ENCODE measurements at places on chromosomes 5 and 9.

GRCh38 chr5:153900703-153901395 lies 137.9 kb downstream of the FAM114A2 start:
- DNase-seq: no peak

DNA sequence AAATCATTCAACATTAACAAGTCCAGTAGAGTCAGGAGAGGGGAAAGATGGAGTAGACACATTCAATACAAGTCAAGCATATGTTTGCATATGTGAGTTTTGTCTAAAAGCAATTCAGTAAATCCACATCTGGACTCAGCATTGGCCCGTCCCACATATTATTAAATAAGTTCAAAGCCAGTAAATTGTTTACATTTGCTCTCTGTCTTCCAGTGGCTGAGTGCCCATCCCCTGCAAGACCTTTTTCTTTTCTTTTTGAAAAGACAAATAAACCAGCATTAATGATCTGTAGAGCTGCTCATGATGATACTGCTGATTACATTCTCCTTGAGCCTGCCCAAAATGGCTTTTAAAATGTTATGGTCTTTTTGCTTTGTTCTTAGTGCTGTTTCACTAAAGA lies 71.1 kb downstream of the TNC start:
- DNase-seq: no peak

DNA sequence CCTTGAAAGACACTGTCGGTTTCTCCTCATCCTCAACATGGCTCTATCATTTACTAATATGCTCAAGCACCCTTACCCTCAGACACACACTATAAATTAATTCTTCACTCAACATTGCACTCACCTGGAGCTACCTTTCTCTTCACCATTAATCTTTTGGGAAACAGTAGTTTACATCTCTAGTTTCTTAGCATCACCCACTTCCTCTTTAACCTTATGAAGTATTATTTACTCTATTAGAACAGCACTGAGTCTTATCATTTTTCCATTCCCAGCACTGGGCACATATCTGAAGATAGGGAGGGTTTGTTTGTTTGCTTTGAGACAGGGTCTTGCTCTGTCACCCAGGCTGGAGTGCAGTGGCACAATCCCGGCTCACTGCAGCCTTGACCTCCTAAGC lies 213.5 kb downstream of the SMARCA2 start:
- DNase-seq: no peak

- no peak for DNase-seq
Measured at GRCh38 chr9:123725389-123725788, 204.5 kb downstream of the DENND1A start.

- no peak for DNase-seq
Measured at GRCh38 chr9:79977510-79978197, 405.9 kb downstream of the TLE4 start.

GRCh38 chr9:92980085-92980745 lies 32.9 kb downstream of the FGD3 start:
- peak; percentile 35 for DNase-seq

DNA sequence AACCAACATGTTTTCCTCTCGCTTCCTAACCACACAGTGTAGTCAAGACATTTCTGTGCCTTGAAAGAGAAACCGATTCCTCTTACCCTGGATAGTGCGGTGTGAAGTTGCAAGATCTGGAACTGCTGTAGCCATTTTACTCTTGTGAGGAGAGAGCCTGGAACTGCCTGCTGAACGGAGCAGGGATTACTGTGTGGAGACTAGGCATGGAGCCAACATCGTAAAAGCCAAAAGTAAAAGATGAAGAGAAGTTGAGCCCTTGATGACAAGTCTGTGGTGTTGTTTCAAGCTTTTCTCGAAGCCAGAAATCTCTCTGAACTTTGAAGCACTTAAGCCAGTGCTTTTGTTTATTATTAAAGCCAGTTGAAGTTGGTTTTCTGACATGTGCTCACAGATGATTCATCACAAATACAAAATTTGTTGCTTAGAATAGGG lies 110.1 kb upstream of the GRIN3A start:
- DNase-seq: peak; percentile 55

GRCh38 chr5:172911976-172912375 lies 47.2 kb upstream of the RPL26L1 start:
- no peak for DNase-seq

GRCh38 chr5:58491216-58491892 lies at the start of gene GAPT:
TSS of gene GAPT (plus strand) at chr5:58491435. CDS start at chr5:58494537, 3,102 bp downstream.
- no peak for DNase-seq

DNA sequence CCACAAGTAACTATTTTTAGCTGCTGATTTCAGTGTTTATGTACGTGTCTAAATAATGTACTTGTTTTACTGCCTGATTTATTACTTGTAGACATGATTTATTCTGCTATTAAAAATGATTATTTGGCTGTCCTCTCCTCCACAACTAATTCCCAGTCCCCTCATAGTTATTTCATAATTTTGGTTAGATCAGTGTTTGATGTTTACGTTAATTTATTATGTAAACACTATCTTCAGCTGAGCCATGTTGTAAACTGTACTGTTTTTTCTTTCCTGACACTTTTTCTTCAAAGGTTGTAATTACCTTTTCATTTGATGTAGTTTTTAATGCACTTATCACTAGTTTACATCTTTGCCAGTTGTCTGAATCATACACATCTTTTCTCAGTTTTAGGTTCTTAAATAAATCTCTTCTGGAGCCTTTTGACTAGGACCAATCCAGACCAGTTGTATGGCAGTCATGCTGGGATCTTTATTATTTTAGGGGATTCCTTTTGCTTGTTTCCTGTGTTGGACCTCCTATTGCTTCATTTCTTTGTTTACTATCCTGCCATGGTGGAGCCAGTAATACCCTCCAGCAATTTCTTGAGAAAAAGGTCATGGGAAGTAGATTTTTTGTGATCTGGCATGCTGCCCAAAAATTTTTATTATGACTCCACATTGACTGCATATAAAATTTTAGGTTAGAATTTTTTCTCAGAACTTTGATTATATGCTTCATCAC lies 16.1 kb downstream of the AP3S1 start:
- no peak for DNase-seq

DNA sequence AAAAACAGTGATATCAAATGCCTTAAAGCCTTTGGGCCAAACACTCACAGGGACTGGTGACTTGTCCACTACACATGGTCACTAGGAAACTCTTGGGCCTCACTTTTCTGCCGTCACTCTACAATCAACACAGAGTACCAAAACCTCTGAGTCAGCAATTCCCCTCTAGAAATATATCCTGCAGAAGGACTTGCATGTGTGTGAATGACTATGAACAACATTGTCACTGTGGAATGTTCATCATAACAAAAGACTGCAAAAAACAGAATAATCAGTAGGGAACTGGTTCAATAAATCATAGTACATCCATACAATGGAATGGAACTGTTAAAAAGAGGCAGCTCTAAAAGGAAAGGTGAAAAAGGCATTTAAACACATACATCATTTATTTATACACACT lies 44.1 kb upstream of the SMU1 start:
- no peak for DNase-seq

Measured in MM.1S (cell line).